ENCODE measurements at places on chromosomes 1 and 21. TPM values are rescaled to one million over a fixed set of nuclear protein-coding genes. Genes with fewer than 3 reads are reported as not detected.

TLCD4 gene
- total RNA-seq: 11.2 TPM

DUSP10 gene
- 7.0 TPM for total RNA-seq

NBL1 gene
- total RNA-seq: 32.5 TPM

DNA sequence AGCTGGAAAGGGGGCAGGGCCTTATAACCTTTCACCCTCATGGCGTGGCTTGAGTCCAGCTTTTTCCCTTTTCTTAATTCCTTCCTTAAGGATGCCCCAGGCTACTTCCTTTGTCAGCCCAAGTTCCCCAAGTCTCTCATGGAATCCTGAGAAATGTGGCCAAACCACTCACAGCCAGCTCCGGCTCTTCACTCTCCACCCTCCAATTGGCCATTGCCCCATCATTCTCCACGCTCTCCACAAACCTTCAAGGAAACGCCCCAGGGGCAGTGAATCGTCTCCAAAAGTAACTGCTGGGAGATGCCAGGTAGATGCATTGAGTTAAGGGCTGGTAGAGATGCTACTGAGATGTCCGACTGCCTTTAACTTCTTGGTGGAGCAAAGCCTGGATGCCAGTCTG, 113.5 kb upstream of the CD34 start:
- DNase-seq: peak; percentile 35
- no peak overlapping the region for H3K4me3 ChIP-seq
- no peaks in the 10 kb centered on the region for H3K4me1 ChIP-seq
- H3K27me3 ChIP-seq: no peaks in the 10 kb centered on the region
- no peaks in the 10 kb centered on the region for H3K36me3 ChIP-seq

Measured in PC-9 (cell line).